ENCODE measurements at places on chromosomes 4 and X. TPM values are rescaled to one million over a fixed set of nuclear protein-coding genes. Genes with fewer than 3 reads are reported as not detected.

Gene OPHN1
- 5.9 TPM for total RNA-seq

Gene SMR3B
- not detected for total RNA-seq

Gene MAGEA4
- total RNA-seq = not detected

Gene FAM149A
- 3.6 TPM for total RNA-seq

Gene MEPE
- total RNA-seq = not detected

Gene CCNB3
- total RNA-seq = 0.65 TPM

Gene RIBC1
- 0.78 TPM for total RNA-seq

Gene BMX
- total RNA-seq = 0.33 TPM

Gene CCNA2
- total RNA-seq = 5.1 TPM

Gene DSPP
- total RNA-seq = not detected

Gene HTN3
- not detected for total RNA-seq

Gene VCX3A
- not detected for total RNA-seq

Gene ODAPH
- total RNA-seq = not detected

Gene G3BP2
- total RNA-seq = 171 TPM

Gene ALG13
- 58.5 TPM for total RNA-seq

Gene SASH3
- not detected for total RNA-seq

Gene PRAF2
- 28.1 TPM for total RNA-seq

Gene NXF2
- not detected for total RNA-seq

Gene DMRTC1B
- not detected for total RNA-seq

Gene SUV39H1
- 2.9 TPM for total RNA-seq

Gene GAGE12H
- not detected for total RNA-seq

Gene ATOH1
- total RNA-seq = not detected

Gene SRD5A3
- total RNA-seq = 11.1 TPM

Gene STK32B
- 3.2 TPM for total RNA-seq
